ENCODE measurements at places on chromosomes 16 and 17.

DNA sequence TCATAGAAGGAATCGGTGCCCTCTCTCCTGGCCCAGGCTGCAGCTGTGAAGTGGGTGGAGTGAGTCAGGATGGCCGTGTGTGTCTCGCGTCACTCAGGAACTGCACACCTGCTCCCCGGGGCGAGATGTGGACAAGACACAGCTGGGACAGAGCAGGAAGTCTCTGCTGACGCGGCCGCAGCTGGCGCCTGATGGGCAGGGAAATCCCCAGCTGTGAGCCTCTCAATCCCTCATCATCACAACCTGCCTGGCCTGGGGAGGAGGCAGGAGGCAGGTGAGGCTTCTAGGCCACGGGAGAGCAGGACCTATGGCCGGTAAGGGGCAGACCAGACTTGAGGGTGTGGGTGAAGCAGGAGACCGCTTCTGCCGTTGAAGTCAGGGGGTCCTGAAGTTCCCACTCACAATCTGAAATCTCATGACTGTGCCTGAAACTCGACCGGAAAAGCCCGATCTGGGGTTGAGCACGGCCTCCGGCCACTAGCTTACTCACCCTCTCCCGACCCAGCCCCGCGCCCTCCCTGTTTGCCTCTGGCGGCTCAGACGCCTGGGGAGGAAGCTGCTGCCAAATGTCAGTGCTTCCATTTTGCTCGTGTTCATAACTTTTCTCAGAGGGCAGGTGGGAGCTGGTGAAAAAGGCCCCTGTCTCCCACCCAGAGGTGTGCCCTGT, 1.1 kb upstream of the TRPV3 start:
- peak; percentile 44 for DNase-seq

DNA sequence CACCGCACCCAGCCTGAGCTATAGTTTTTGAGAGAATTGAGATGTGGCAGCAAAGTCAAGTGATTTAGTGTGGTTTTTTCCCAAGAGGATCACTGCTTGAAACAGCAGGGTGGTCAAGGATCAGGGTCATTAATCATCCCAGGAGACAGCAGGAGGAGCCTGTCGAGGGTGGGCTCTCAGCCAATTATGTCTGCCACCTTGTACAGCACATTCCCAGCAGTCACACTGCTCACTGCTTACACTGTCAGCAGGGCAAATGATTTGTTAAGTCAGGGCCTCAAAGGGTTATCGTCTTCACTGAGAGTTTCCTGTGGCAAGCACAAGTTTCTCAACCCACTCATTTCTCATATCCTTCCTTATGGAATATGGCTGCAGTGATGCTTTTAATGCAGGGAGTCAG, 13.2 kb downstream of the B3GNT9 start:
- no peak for DNase-seq

DNA sequence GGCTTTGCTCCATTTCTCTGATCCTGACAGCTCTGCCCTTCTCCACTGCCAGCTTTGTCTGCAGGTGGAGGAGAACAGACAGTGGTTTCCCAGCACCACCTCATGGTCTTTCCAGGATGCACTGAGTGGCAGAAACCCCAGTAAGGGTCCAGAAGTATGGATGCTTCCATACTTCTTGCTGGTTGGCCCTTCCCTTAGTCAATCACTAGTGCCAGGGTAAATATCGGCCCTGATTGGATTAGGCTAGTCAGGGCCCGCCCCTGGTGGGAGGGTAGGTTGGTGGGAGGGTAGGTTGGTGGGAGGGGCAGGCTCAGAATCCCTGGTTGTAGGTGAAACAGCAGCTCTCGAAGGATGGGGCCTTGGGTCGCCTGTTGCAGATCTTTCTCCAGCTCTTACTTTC, 10.2 kb downstream of the RNF213 start:
- no peak for DNase-seq

DNA sequence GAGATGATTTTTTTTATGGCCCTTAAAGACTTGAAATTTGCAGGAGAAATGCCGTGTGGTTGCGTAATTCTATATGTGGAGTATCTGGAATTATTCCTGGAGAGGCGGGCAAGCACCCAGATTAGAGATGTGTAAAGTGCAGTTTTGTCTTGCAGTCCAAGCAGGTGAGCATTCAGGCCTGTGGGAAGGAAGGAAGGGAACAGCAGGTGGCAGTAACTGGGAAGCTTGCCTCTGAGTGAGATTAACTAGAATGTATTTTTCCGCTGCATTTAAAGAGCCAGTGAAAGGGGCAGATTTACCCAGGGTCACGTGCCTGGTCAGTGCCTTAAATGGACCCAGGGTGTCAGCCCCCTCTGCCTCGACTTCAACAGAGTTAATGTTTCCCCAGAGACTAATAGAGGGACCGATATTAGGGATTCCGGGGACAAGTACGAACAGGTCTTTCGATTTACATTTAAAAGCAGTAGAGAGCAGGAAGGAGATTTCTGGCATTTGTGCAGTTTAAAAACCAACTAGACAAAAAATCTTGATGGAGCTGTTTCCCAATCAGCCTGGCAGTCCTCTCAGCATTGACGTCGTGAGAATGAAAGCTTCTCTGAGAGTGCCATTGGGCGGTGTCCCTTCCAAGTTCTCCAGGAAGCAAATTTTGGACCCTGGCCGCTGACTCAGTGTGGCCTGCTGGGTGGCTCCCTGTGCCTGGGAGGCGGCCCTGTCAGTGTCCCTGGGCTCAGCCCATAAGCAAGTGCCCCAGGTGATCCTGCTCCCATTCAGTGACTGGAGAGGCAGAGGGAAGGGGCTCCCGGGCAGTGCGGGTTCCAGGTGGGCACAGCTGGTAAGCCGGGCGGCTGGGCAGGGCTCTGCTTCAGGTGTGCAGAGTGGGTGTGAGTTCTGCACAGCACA, 38.2 kb downstream of the KSR1 start:
- DNase-seq: no peak

GRCh38 chr16:2365397-2366294, 25.1 kb upstream of the ABCA3 start:
- DNase-seq: no peak

DNA sequence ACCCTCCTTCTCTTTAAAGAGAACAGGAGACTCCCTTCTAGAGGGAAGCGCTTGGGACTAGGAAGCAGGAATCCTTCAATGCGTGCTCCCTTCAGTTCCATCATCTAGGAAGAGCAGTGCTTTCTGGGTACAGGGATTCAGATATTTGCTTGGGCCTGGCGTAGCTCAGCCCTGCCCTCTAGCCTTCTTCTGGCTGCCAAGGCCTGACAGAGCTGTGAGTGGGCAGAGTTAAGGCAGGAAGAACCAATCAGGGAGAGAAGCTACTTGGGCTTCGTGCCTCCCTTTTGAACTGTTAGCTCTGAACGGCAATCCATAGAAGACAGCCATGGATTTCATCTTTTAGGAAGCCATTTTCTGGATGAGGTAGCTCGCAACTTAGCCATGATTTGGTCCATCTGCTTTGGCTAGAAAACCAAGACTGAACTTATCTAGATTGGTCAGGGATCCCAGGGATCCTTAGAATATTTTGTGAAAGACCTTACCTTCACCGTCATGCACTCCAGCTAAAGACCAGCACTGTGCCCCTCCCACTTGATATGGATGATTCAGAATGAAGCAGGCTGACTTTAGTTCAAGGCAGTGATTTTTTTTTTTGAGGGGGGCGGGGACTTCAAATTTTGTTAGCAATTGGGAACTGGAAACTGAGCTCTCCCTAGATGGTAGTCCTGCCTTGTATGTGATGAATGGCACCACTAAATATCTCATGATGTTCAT, 2.5 kb upstream of the CORO6 start:
- DNase-seq: no peak

DNA sequence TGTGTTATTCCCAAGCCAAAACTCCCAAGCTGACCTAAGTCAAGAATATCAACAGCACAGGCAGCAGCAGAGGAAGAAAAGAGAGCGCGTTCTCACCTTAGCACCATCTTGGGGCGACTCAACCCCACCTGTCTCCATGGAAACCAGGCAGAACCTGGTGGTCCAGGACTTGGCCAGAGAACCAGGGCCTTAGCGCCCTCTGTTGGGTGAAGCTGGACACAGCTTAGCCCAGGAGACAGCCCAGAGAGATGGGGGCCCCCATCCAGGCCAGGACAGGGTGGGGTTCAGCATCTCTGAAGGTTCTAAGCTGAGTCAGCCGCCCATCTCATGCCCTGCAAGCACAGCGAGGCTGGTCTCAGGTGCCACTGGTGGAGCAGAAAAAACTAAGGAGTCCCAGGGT, 60.1 kb upstream of the TMEM132E start:
- no peak for DNase-seq

GRCh38 chr17:41913798-41914197, 5.0 kb downstream of the ACLY start:
- DNase-seq: no peak

GRCh38 chr16:88920618-88921590, 54.4 kb upstream of the PABPN1L start:
- DNase-seq: no peak

DNA sequence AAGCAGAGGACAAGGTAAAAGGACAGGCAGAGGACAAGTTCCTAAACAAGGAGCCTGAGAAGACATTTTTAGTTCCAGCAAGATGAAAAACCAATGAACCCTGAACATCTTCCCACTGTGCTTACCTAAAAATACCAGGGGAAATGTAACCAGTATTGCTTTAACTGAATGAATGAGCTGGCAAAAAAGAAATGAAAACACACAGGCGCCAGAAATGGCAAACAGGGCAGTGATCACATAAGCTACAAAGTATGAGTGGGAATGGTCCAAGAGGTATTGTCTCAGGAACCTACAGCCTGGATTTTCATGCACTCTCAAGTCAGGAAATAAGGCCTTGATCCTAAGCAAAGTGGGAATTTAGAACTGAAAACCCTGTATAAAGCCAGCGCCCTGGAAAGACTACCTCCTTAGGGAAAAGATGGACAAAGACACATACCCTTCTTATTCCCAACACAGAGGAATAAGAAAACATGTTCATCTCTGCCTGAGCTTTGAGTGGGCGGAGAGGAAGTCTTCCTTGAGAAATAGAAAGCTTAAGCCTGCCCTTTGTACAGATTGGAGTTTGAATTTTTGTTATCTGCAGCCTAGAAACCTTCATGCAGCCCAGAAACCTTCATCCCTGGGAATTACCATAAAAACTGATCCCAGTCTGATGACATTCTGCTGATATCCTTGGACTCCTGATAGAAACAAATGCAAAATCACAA, 2.1 kb downstream of the CMTM2 start:
- no peak for DNase-seq

- DNase-seq: no peak
These were observed 16.7 kb downstream of the ASGR2 start for GRCh38 chr17:7097940-7098339.

DNA sequence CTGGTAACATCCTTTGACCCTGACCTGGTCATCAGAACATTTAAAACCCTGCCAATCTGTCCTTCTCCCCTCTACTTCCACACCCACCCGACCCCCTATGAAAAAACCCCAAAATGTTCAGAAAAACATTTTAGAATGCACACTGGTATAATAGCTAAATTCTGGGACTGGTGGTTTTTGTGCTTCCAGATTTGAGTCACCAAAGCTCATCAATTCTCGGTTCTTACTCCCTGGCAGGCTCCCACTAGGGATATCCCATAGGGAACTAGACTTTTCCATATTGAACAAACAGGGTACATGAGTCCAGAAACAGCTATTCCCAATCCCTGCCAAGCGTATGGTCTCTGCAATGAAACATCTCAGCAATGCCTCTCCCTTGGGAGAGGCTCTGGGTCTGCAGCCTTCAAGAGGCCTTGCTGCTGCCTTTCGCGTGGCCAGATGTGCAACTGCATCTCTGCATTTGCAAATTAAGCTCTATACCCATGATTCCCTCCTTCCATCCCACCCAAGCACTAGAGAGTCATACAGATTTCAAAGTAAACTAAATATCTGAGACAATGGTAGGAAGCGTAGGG, 67.7 kb downstream of the SMG6 start:
- DNase-seq: no peak

GRCh38 chr17:69909389-69909788, 165.6 kb upstream of the KCNJ16 start:
- no peak for DNase-seq

- no peak for DNase-seq
These were observed 458.7 kb upstream of the EEF2KMT start for GRCh38 chr16:5556158-5556810.

GRCh38 chr17:80427366-80428282, 12.7 kb downstream of the ENDOV start:
- no peak for DNase-seq

GRCh38 chr17:55774846-55775271, 24.0 kb downstream of the PCTP start:
- no peak for DNase-seq

DNA sequence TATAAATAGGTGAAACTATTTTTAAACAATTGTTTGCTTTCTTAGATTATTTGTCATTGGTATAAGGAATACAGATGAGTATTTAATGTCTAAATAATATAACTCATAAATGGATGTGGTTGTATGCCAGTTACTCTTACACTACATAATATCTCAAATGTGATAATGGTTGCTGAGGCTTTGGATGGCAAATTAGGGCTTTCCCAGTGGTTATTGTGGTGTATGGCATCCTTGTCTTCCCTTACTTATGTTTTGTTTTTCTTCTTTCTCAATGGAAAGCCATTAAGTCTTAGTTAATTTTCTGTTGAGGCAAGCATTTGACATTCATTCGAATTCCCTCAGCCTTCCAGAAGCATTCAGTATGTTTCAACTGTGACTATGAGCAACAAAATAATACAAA, 10.5 kb downstream of the OMG start:
- DNase-seq: no peak

DNA sequence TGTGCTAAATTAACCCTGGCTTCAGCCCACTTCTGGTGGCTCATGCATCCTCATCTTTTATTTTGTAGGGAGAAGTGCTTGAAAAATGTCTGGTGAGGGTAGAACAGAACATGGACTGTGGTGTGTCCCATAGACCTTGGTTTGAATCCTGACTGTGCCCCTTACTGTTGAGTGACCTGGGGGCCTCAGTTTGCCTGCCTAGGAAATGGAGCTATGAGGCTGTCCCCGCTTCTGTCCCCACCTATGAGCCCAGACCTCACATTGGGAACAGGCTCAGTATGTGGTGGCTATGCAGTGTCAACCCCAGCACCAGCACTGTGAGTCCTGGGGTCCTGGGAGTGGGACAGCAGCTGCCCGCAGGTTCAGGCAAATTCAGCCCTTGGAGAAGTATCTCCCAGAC, 186.3 kb upstream of the GSE1 start:
- no peak for DNase-seq

DNA sequence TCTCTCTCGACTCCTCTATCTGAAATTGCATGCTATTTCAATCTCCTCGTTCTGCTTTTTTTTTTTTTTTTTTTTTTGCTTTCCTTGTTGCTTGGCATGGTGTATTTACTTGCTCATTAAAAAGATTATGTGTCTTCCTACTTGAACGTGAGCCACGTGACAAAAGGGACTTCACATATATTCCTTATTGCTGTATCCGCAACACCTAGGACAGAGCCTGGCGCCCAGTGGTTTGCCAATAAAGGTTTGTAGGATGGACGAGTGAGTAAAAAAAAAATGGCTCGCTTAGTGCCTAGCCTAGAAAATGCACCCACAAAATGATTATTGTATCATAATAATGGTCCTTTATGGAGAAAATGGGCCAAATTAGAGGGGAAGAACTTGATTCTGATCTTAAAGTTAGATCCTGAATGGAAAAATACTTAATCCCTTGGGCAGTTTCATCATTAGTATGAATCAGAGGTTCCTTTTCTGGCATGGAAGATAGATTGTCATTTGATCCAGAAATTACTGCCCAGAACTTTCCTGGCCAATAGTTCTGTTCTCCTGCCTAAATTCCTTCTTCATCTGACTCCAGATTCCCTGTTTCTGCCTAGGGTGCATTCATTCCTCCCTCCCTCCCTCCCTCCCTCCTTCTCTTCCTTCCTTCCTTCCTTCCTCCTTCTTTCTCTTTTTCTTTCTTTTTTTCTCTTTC, 13.6 kb upstream of the TMEM220 start:
- DNase-seq: no peak

All from stimulated activated CD4-positive, alpha-beta T cell treated with anti-CD3 and anti-CD28 coated beads, TNF-alpha, amount 100 ng/mL, for 48 hours (primary cell).